NCI-H774 (cell line): ENCODE measurements at places on chromosomes 7 and 10.
A peak's percentile ranks its signal among the peaks of the same experiment; 100 is the strongest.

- DNase-seq = no peak
These were observed 29.1 kb upstream of the FAM20C start for GRCh38 chr7:163298-163695.

DNA sequence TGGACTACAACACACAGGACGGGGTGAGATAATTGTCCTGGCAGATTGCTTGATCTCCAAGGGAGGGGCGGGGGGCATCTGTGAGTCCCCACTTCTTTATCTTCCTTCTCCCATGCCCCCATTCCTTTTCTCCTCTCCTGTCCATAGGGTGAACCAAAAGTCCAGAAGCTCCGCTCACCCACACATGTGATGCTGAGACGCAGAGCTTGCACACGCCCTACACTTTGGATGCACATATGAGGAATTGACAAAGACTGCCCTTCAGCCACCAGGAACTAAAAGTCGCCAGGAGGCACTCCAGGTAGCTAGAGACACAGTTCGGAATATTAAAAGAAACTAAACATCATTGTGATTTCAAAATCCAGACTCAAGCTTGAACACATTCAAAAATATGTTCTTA, 112.7 kb upstream of the FGFR2 start:
- no peak for DNase-seq

- DNase-seq = no peak
These were observed 63.5 kb downstream of the PIK3AP1 start for GRCh38 chr10:96656839-96657238.

- DNase-seq = no peak
These were observed 6.2 kb downstream of the AVL9 start for GRCh38 chr7:32501522-32501921.

DNA sequence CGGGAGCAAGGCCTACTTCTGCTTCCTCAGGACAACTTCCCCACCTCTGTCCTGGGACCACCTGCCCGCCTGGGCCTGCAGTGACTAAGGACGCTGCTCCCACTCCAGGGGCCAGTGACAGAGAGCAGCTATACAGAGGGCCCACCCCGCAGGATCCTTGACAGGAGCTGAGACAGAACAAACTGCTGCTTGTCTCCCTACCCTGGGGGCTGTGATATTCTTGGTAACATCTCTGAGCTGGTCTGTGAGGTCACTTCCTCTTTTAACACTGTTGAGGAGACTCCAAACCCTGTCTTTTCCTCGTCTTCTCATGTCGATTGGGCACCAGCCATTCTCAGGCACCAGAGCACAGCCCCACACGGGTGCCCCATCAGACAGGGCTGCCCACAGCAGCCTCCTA, 6.9 kb upstream of the MRPS24 start:
- no peak for DNase-seq

DNA sequence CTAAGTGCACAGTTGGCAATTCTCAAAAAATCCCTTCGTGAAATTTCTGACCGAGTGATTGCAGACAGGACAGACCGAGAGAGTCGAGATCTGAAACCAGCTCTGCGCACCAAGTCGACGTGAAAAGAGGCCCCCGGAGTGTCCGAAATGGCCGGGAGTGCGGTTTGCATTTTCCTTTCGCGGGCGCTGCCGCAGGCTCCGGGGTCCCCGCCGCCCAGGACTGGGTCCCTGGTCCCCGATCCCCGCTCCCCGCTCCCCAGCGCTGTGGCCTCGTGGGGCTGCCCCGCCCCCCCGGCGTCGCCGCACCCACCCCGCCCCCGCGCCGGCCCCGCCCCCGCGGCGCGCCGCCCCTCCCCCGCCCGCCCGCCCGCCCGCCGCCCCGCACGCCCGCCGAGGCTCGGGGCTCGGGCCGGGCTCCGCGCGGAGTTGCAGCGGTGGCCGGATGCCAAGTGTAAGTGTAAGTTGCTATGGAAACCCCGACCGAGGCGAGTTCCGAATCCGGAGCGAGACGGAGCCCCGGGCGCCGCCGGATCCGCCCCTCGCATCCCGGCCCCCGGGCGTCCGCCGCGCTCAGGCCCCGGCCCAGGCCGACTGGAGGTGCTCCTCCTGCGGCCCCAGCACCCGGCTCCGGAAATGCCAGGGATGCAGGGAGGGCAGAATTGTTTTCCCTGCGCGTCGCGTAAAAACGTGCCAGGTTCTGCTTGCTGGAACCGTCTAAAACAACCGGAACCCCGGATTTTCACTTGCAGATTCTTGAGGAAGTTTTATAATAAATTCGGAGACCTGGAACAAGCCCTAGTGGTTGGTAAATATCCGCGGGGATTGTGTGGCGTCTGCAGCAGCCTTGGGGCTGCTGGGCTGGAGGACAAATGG, 4.6 kb downstream of the BMI1 start:
- DNase-seq = peak; percentile 76
